ENCODE measurements at places on chromosomes 4 and X.

GRCh38 chrX:40887476-40887875 lies 152.1 kb upstream of the MED14 start:
- no peaks in the 10 kb centered on the region for H3K36me3 ChIP-seq
- H3K27ac ChIP-seq, result no peak overlapping the region
- no peak overlapping the region for H3K4me3 ChIP-seq
- H3K27me3 ChIP-seq, result no peaks in the 10 kb centered on the region
- no peaks in the 10 kb centered on the region for H3K4me1 ChIP-seq
- DNase-seq, result no peak

DNA sequence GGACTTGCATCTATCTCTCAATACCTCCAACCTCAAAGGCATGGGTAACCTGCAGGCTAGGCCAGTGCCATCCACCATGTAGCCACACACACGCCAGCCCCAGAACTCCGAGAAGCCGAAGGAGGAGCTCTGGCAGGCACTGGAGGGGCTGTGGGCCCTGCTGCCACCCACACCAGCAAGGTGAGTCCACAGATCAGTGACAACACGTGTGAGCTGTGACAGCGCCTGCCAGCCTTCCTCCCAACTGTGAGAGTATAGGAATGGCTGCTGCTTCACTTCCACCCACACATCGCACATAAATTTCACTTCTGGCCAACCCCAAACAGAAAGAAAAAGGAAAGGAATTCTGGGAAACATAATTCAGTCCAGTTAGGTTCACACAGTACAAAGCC lies 422.6 kb downstream of the BCOR start:
- H3K27ac ChIP-seq, result no peak overlapping the region
- DNase-seq, result no peak
- peaks cover 8% of the 10 kb centered on the region for H3K27me3 ChIP-seq

DNA sequence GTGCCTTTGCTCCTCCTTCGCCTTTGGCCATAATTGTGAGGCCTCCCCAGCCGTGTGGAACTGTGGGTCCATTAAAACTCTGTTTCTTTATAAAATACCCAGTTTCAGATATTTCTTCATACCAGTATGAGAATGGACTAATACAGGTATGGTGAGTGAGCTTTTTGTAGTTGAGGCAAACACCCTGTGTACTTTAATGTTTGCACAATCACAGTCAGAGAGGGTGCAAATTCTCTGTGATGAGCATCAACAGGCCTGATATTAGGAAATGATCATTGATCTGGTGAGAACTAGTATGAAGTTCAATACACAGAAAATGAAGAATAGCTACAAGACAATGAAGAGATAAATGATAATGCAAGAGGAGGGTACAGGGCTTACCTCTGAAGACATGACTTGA lies 744.6 kb downstream of the RPA4 start:
- H3K27me3 ChIP-seq, result peaks cover 5% of the 10 kb centered on the region
- H3K36me3 ChIP-seq, result no peaks in the 10 kb centered on the region
- no peak for DNase-seq
- H3K4me3 ChIP-seq, result no peak overlapping the region
- no peaks in the 10 kb centered on the region for H3K4me1 ChIP-seq

GRCh38 chrX:151790481-151791160 lies 56.1 kb downstream of the CNGA2 start:
- H3K4me3 ChIP-seq, result no peak overlapping the region
- no peak overlapping the region for H3K27ac ChIP-seq
- no peaks in the 10 kb centered on the region for H3K36me3 ChIP-seq
- DNase-seq, result no peak

DNA sequence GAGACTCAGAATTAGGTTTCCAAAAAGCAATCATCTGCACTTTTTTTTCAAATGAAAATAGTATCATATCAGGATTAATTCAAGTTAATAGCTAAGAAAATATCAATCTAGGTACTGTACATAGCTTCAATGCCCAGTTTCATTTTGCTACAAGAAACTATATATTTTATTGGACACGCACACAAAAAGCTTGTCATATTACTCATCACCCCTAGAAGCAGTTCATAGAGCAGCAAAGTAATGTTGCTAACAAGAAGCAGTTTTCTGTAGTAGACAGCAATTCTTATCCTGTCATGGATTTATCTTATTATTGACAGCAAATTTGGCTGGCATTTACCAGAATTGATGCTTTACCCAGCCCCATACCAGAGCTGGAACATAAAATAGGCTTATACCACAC lies 52.3 kb upstream of the LSM6 start:
- peaks cover 5% of the 10 kb centered on the region for H3K4me1 ChIP-seq
- H3K4me3 ChIP-seq, result no peak overlapping the region

GRCh38 chrX:133369065-133369464 lies 46.2 kb downstream of the GPC4 start:
- H3K36me3 ChIP-seq, result no peaks in the 10 kb centered on the region
- H3K4me3 ChIP-seq, result no peak overlapping the region
- no peaks in the 10 kb centered on the region for H3K27me3 ChIP-seq
- H3K27ac ChIP-seq, result no peak overlapping the region
- H3K4me1 ChIP-seq, result no peaks in the 10 kb centered on the region

GRCh38 chrX:21305799-21306336 lies 68.3 kb upstream of the CNKSR2 start:
- H3K4me3 ChIP-seq, result no peak overlapping the region
- H3K4me1 ChIP-seq, result no peaks in the 10 kb centered on the region
- H3K27me3 ChIP-seq, result no peaks in the 10 kb centered on the region
- no peaks in the 10 kb centered on the region for H3K36me3 ChIP-seq
- H3K27ac ChIP-seq, result no peak overlapping the region

GRCh38 chrX:68254738-68255645 lies 178.3 kb downstream of the OPHN1 start:
- H3K36me3 ChIP-seq, result no peaks in the 10 kb centered on the region
- no peak for DNase-seq
- H3K4me3 ChIP-seq, result no peak overlapping the region
- H3K27ac ChIP-seq, result no peak overlapping the region
- no peaks in the 10 kb centered on the region for H3K27me3 ChIP-seq
- H3K4me1 ChIP-seq, result no peaks in the 10 kb centered on the region

DNA sequence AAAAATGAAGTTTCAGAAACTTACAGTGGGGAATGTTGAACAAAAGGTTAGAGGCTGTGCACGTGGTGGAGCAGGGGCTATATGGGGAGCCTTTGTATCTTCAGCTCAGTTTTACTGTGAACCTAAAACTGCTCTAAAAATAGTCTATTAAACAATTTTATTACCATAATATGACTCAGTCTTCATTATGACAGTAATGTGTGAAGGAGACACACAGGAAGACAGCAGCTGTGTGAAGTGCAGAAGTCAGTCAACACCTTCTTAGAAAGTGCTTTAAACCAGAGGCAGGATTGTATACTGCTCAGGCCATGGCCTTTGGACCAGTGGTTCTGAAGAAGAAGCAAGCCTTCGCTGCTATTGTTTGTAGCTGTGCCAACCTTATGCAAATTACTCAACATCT lies 89.7 kb downstream of the ARHGAP10 start:
- no peaks in the 10 kb centered on the region for H3K36me3 ChIP-seq
- DNase-seq, result no peak
- no peaks in the 10 kb centered on the region for H3K27me3 ChIP-seq
- no peak overlapping the region for H3K27ac ChIP-seq
- H3K4me3 ChIP-seq, result no peak overlapping the region

Data from naive B cell (primary cell).